ENCODE measurements at places on chromosomes 16 and 17.

DNA sequence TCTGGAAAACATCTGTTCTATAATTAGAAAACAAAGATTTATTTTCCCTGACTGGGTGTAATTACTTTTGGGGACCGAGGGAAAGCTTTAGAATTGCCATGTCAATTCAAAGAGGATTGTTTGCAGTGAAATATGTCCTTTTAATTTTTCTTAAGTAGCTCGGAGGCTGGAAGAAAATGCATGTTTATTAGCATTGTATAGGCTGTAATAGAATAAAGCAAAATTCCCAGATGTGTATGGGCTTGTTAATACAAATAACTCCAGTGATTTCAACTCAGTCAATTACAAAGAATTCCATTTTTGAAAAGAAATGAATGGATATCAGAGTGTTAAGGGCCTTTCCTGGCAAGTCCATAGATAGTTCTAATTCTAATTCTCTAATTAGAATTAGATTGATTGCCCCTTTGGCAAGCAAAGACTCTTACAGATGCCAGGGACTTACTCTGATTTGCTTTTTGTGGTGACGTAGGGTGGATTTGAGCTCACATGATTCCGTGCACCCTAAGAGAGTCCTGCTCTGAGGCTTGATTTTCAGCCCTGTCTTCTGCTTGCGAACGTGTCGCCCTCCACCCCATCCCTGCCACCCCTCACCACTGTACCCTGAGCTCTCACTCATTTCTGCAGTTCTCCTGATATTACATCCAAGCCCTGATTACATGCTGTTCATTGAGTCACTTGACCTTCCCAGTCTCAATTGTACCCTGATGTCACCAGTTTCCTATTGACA is 70.0 kb upstream of the FAM20A start:
- DNase-seq: no peak

GRCh38 chr17:4898351-4898750 is 985 bp upstream of the C17orf107 start:
- no peak for DNase-seq

GRCh38 chr16:69544088-69544487 is 21.7 kb upstream of the NFAT5 start:
- DNase-seq: no peak

GRCh38 chr16:4523686-4524085 is 14.9 kb downstream of the CDIP1 start:
- DNase-seq: no peak

- DNase-seq: no peak
Observed at GRCh38 chr16:80048250-80048649, 447.7 kb upstream of the MAF start.

- DNase-seq: no peak
Observed at GRCh38 chr17:50162466-50163254, 3.1 kb upstream of the SGCA start.

GRCh38 chr16:70444249-70445063 is 5.6 kb upstream of the ST3GAL2 start:
- peak; percentile 94 for DNase-seq

DNA sequence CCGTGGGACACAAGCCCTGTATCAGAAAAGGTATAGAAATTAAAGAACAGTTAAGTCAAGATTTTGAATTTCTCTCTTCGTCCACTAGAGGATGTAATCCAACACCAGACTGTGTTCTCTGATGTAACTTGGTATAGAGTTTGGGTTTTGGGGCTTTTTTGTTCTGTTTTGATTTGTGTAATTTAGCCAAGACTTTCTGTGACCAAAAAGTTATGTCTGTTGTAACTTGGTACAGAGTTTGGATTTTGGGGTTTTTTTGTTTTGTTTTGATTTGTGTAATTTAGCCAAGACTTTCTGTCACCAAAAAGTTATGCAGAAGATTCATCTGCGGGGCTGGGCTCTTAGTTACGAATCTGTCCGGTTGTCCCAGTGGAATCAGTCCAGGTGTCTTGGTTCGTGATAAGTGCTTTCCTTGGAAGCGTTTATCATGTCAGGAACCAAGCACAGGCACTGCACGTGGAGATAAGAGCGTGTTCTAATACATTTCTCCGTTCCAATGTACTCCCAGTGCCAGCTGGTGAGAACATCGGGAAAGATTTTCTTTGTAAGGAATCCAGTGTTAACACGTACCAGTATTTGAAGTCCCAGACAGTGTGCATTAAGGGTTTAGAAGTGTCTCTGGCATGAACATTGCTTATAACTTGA is 44.1 kb upstream of the SEC14L1 start:
- peak; percentile 24 for DNase-seq

DNA sequence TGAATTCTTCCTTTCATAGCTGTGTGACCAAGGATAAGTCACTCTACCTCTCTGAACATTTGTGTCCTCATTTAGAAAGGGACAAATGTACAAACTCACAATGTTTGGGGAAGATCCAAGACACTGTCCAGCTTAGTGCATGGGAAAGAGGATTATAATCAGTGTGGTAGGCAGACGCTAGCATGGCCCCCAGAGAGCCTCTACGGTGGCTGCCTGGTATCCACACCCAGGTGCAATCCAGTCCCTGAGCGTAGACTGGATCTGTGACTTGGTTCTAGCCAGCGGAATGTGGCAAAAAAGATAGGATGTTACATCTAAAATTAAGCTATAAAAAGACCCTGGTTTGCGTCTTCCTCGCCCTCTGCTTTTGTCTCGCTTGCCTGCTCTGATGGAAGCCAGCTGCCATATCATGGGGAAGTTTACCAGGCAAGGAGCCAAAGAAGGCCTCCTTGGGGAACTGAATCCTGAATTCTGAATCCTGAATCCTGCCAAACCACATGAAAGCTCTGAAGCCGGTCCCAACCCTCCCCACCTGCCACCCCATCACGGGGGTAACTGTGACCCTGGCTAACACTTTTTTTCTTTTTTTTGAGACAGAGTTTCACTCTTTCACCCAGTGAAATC is 51.7 kb downstream of the PLXDC1 start:
- peak; percentile 18 for DNase-seq

DNA sequence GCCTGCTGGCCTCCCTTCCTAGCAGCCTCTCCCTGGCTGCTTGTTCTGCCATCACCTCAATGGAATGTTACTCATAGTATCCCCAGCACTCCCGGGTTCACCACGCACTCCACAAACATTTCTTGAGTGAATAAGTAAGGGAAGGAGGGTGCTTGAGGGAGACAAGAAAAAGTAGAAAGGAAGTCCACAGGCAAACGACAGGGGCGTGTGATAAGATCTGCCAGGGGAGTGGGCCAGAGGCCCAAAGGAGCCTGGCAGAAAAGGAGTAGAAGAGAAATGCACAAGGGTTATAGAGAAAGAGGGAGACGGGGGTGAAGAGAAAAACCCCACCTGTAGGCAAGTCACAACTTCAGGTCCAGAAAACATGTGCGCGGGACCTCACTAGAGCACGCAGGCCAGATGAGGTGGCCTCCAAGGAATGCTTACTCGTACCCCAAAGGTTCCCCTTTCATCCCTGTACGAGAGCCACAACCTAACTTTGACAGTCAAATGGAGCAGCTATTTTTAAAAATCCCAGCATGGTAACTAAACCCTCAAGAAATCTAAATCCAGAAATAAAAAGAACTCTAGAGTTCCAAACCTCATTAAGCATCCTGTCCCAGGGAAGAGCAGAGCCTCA is 6.6 kb downstream of the ZDHHC7 start:
- no peak for DNase-seq

DNA sequence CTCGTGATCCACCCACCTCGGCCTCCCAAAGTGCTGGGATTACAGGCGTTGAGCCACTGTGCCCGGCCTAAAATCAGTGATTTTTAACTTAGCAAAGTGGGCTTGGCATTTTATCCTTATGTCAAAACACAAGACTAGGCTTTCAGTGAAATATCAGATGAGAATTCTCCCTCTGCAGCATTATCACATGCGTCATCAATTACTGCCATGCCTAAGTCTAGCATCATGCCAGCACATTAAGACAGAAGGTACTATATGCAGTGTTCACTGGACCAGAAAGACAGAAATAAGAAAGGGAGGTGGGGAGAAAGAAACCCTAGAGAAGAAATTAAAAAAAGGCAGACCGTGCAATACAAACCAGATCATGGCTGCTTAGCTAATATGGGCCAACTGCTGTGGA is 29.8 kb downstream of the GPATCH8 start:
- DNase-seq: no peak

GRCh38 chr16:53515259-53515658 is 12.2 kb upstream of the AKTIP start:
- no peak for DNase-seq

DNA sequence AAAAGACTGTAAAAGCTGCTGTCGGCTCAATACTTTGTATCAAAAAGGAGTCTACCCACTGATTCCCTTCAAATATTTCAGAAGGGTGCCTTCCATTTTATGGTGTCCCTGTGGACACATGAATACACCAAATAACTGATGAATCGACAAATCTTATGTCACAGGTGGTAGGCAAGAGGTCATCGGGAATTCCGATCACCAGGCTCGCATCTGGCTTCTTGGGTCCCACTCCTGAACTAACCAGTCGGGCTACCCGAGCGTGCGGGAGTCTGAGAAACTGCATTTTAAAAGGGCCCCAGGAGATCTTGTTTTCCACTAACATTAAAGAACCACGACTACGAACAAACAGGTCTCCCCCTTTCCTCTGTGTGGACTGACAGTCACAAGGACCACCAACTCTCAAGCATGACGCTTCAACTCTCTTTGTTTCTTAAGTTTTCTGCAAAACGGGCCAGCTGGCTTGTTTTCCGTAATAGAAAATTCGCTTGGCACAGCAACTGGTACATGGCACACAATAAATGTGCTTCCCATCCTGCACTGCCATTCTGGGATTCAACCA is 873 bp downstream of the PSME3IP1 start:
- DNase-seq: peak; percentile 8

DNA sequence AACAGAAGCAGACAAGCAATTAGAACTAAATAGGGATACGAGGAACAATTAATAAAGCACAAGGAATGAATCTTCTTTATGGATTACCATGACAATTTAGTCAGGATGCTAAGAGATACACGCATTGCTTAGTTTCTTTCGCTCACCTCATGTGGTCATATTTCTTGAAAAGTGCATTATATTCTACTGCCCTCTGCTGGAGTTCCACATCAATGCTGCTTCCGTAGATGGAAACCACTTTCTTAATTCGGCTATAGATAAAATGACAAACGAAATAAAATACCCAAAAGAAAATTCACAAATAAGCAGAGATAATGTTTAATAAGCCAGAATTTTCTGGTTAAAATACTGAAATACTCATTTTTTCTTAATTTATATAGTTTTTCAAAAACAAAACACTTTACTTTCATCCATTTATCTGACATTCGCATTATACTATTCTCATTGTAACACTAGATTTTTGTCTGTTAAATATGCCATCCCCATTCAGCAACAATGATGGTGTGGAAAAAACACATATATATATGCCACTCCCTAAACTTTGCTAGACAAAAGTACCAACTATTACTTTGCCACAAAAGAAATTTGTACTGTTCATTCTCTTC is 22.0 kb upstream of the PHLPP2 start:
- DNase-seq: peak; percentile 46

DNA sequence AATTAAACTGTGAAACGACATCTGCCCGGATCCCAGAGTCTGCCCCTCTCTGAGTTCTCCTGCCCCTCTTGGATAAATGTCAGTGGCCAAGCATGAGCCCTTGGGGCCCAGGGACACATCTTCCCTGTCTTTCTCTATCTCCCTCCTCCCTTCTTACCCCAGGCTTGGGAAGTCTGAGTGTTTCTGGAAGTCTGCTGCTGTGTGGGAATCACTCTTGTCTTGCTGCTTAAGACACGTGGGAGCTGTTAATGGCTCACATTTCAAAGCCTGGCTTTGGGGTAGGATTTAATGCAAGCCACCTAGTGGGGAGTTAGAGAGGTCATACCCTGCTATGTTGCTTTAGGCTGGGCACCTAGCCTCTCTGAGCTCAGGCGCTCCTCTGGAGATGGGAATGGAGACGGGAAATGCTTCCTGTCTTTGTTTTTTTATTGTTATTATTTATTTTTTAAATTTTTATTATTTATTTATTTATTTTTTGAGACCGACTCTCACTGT is 218.5 kb upstream of the CIBAR2 start:
- DNase-seq: peak; percentile 58

GRCh38 chr16:54493061-54493460 is 206.5 kb upstream of the IRX3 start:
- no peak for DNase-seq

DNA sequence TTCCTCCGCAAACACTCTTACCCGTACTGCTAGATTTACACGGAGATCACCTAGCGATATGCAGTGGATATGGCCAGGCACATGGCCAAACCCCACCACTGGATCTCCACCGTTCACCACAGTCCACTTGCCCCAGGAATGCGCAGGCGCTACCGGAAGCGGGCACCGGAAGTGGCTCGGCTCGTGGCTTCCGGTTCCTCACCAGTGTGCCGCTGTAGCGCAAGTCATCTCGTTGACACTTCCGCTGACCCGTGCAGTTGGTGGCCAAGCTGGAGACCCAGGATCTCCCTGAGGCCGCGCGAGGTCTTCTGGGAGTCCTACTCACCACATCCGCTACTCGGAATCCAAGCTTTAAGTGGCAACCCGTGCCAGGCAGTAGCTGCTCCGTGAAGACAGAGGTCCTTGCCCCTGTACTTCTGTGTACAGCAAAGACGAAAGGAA is 11.5 kb downstream of the ZNF597 start:
- DNase-seq: peak; percentile 57

- DNase-seq: no peak
Observed at GRCh38 chr16:1044460-1045309, 27.9 kb upstream of the SSTR5 start.

- DNase-seq: no peak
Observed at GRCh38 chr17:259341-259976, 78.0 kb upstream of the DOC2B start.

DNA sequence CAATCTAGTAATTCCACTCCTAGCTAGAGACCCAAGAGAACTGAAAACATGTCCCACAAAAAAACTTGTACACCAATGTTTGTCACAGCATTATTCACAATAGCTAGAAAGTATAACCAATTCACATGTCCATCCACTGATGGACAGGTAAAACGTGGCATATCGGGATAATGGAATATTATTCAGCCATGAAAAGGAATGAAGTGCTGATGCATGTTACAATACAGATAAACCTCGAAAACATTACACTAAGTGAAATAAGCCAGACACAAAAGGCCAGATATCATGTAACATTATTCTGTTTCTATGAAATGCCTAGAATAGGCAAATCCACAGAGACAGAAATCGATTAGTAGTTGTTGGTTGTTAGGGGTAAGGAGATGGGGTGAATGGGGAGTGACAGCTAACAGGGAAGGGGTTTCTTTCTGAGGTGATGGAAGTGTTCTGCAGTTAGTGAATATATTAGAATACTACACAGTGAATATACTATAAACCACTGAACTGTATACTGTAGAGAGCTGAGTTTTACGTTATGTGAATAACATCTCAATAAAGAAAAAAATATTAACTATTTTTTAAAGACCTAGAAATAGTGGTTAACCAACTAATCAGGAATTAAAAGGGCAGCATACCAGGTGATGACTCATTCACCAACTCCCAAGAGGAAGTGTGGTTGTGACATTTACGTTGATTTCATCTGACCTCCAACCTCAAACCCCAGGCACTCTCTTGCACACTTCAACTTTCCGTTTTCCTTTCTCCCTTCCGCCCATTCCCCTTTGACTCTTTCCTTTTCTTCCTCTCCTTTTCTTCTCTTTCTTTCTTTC is 48.6 kb downstream of the GAS7 start:
- DNase-seq: peak; percentile 66
